AG10803 (cell line): ENCODE measurements at places on chromosomes 3 and 15.

GRCh38 chr3:46916799-46917198, 39.3 kb downstream of the PTH1R start:
- no peak for DNase-seq

DNA sequence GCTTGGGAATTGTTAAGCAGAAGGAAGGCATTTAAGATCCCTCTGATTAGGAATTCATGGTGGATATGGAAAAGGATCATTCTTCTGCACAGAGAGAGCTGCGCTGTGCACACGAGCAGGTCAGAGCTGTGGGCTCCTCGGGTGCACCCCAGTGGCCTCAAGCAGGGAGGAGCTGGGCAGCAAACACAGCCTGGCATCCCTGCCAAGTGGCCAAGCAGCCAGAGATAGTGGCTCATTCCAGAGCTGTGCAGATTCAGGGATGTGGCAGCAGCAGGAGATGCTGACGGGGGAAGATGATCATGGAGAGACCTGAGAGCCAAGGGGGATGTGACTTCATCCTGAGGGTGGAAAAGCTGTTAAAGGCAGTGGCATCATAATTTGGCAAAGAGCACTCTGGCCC, 55.9 kb downstream of the LRRK1 start:
- DNase-seq: no peak

- no peak for DNase-seq
Measured at GRCh38 chr15:98444138-98444537, 204.2 kb upstream of the IGF1R start.

DNA sequence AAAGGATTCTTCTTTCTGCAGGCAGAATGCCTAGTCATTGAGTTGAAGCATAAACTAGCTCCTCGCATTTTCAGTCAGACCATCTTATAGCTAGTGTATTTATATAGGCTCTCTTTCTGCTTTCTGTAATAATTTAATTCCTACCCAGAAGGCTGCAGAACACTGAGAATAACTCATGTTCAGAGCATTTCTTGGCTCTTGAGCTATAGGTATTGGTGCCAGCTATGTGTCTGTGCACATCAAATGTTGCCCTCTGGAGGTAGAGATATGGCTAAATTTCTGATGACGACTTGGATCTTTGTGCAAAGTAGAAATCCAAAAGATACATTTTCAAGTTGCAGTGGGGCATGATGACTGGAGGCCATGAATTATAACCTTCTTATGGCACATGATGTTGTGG, 336.2 kb upstream of the TPM1 start:
- DNase-seq: peak; percentile 9

DNA sequence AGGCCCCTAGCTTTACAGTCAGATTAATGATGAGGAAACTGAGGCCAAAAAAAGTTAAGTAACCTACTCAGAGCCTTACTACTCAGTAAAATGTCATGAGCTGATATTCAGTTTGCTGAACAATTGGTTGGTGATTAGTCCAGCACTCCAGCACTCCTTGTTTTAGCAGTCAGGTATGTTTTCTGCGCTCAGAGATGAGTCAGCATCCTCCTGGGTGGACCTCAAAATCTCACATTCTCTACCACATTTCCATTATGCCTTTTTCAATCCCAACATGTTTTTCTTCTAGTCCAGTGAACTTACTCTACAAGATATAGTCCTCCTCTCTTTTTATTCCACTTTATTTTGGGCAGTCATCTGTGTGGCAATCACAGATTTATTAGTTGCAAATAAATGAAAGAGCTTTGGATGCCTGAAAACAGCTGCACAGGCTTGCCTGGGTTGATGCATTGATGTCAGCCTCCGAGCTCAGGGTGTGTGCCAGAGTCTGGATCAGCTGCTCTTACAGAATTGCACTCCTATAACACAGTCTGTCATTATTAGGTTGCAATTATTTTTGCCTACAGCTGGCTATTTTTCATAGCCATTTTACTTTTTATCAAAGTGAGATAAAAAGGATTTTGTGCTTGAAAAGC, 133.2 kb downstream of the ARPP21 start:
- no peak for DNase-seq

GRCh38 chr3:45966950-45967640, 23.8 kb downstream of the CXCR6 start:
- DNase-seq: no peak

DNA sequence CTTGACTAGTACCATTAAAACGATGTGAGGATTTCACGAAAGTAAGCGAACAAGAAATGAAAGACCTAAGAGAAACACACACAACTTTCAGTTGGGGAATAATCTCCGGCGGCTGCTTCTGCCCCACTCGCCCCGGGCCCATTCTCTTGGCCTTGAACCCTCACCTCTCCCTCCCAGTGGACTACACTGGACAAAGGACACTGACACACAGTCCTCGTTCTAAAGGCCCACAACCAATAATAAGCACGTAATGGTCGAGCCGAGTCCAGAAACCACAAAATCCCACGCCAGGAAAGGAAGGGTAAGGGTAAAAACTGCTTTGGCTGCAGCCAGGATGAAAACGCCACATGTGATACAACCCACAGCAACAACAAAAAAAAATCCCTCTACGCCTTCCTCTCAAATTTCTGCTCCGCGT, 469 bp downstream of the ZNF770 start:
- peak; percentile 17 for DNase-seq

- no peak for DNase-seq
Measured at GRCh38 chr3:161950318-161950868, 453.8 kb downstream of the OTOL1 start.

- no peak for DNase-seq
Measured at GRCh38 chr15:101114610-101115009, 137.2 kb downstream of the CHSY1 start.

- DNase-seq: peak; percentile 90
Measured at GRCh38 chr3:8712045-8712907, 21.3 kb upstream of the CAV3 start.

- DNase-seq: no peak
Measured at GRCh38 chr3:119506631-119507030, 8.3 kb downstream of the TIMMDC1 start.
